ENCODE measurements at places on chromosomes 11 and 22. TPM values are rescaled to one million over a fixed set of nuclear protein-coding genes. Genes with fewer than 3 reads are reported as not detected.

Gene NFRKB
- total RNA-seq, result 42.6 TPM

- DNase-seq, result no peak
Measured at GRCh38 chr11:128618603-128619002, 31.2 kb upstream of the ETS1 start.

- DNase-seq, result no peak
Measured at GRCh38 chr11:12902791-12903486, 106.2 kb upstream of the RASSF10 start.

Gene KLHL35
- 1.6 TPM for total RNA-seq

Gene B4GAT1
- 10.5 TPM for total RNA-seq

Gene LRP4
- total RNA-seq, result 0.07 TPM

DNA sequence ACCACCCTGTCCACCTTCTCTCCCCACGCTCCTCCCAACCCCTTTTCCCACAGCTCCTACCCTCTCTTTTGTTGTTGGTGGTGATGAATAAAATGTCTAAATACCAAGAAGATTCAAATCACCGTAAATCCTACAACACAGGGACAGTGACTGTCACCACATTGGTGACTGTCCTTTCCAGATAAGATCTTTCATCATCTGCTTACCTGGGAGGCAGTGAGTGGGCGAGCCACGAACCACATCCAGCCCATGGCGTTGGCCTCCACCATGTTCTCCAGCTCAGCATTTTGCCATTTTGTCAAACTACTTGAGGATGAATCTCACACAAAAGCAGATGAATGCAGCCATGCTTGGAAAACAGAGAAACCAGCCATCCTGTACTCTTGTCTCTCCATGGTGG lies 6.7 kb upstream of the CYTH4 start:
- DNase-seq, result peak; percentile 63

Gene CUL5
- total RNA-seq, result 33.7 TPM

- no peak for DNase-seq
Measured at GRCh38 chr11:64044730-64045393, 9.1 kb downstream of the FLRT1 start.

DNA sequence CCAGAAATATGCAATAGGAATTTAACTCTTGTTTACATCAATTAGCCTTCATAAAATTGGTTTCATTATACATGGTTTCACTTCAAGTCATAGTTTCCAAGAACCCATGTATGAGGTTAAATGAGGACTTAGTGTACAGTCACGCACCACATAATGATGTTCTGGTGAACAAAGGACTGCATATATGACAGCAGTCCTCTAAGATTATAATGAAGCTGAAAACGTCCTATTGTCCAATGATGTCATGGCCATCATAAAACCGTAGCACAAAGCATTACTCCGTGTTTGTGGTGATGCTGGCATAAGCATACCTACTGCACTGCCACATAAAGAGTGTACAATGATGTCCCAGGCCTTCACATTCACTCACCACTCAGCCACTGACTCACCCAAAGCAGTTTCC lies 31.1 kb downstream of the SMCO4 start:
- peak; percentile 25 for DNase-seq

GRCh38 chr22:31846161-31847115 lies 92.6 kb downstream of the DEPDC5 start:
- no peak for DNase-seq

Gene ATP5MG
- 237 TPM for total RNA-seq

DNA sequence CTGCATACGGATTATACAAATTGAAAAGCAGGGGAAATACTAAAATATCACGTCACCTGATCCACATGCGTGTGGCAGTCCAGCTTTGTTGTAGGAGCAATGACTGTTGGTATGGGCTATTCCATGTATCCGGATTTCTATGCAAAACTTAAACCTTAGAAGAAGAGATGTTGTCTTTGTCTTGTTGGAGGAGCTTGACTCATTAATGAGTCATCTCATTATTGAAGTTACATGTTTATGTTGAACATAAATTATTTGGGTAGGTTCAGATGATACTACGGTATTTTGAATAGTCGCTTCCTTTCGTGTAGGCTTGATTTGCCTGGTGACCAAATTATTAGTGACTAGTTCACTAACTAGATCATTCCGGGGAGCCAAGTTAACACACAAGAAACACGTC lies 806 bp upstream of the SAAL1 start:
- DNase-seq, result no peak

Gene NXPE4
- not detected for total RNA-seq

DNA sequence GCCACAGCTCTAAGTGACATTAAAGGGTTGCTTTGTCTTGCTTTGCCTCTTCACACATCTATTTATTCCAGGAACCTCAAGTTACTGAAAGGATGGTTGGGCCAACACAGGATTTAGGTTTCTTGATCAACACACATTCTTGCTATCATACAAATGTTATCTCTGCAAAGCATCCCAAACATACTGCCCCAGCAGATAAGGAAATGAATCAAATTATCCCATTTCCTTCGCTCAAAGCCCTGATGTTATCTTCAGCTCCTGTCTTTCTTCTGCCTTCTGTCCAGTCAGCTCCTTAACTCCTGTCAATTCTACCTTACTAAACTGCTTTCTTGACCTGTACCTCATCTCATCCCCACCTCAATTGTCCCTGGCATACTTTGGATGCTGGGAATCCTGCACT lies 355.9 kb upstream of the TENM4 start:
- no peak for DNase-seq

DNA sequence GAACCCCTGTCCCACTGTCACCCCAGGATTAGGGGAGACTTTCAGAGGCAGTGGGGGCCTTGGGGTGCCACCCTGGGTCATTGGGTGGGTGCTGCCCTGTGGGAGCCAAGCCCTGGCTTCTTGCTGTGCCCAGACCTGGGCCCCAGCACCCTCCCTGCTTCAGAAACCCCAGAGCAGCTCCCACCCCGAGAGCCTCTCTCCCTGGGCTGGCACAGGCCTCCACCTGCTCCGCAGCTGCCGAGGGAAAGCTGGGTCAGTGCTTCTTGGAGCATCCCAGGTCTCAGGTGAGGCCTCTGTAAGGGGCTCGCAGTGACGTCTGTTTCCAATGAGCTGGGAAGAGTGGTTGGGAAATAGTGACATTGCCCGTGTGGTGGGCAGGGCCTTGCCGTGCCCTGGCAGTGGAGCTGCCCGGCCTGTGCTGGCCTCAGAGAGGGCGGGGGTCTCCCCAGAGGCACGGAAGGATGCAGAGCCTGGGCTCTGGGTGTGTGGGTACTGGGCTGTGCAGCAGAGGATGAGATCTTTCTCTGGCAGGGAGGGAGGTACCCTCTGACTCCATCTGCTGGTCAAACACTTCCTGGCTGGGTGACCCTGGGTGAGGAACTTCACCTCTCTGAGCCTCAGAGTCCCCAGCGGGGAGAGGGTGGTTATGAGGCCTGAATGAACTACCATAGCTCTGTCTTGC lies 23.0 kb downstream of the C22orf23 start:
- DNase-seq, result no peak

Gene IGF2
- 0.16 TPM for total RNA-seq

Gene RIC3
- total RNA-seq, result 2.3 TPM

- no peak for DNase-seq
Measured at GRCh38 chr22:45631140-45631840, 40.3 kb upstream of the ATXN10 start.

DNA sequence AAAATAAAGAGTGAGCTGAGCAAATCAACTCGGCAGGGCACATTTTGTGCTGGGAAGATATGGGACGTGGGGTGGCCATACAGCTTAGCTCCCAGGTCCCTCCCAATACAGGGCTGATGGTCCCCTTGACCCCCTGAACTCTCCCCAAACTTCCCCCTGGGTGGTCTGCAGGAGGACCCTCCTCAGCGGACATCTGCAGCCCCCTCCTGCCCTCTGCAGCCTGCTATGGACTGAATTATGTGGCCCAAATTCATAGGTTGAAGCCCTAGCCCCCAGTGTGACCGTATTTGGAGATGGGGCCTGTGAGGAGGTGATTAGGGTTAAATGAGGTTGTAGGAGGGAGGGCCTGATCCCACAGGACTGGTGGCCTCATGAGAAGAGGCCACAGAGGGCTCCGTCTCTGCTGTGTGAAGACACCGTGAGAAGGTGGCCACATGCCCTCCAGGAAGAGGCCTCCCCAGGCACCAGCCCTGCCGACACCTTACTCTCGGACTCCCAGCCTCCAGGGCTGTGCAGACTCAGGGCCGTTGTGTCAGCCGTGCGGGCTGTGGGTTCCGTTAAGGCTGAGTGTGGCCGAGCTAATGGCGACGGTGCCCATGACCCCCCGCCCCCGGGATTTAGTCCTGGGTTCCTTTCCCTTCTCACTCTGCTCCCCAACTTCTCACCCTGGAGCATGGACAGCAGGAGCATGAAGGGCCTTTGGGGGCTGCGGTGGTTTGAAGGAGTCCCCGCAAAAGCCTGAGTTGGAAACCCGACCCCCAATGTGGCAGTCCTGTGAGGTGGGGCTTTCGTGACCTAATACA lies 1042.8 kb downstream of the BRD1 start:
- DNase-seq, result no peak

GRCh38 chr11:83120327-83120726 lies 36.6 kb upstream of the PCF11 start:
- no peak for DNase-seq

DNA sequence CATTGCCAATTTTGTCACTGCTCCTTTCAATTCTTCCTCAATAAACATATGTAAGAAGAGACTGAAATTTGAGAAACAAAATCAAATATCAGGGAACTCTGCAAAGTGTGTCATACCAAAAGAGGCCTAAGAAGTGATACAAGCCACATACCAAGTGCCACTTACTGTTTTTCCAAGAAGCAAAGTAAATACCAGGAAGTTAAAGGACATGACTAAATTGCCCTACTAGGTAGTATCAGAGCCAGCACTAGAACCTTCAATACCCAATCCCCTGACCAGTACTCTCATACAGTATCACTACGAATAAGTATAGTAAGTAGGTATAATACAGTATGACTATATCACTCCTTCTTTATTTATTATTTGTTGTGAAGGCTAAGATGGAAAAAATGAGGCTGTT lies 13.6 kb downstream of the MAML2 start:
- no peak for DNase-seq

DNA sequence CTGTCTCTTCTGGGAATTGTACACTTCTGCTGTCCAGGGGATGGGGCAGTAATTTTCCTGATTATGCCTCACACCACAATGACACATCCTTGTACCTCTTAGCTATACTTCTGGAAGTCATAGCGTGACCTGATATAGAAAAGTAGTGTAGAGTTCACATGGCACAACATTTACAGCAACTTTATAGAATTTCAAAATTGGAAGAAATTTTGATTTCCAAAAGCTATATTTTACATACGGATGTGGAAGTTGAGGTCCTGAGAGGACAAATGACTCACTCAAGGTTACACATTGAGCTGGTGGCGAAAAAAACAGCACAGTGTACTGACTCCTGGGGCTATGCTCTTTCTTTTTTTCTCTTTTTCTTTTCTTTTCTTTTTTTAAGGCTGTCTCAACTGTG lies 6.3 kb upstream of the CYP2R1 start:
- no peak for DNase-seq

DNA sequence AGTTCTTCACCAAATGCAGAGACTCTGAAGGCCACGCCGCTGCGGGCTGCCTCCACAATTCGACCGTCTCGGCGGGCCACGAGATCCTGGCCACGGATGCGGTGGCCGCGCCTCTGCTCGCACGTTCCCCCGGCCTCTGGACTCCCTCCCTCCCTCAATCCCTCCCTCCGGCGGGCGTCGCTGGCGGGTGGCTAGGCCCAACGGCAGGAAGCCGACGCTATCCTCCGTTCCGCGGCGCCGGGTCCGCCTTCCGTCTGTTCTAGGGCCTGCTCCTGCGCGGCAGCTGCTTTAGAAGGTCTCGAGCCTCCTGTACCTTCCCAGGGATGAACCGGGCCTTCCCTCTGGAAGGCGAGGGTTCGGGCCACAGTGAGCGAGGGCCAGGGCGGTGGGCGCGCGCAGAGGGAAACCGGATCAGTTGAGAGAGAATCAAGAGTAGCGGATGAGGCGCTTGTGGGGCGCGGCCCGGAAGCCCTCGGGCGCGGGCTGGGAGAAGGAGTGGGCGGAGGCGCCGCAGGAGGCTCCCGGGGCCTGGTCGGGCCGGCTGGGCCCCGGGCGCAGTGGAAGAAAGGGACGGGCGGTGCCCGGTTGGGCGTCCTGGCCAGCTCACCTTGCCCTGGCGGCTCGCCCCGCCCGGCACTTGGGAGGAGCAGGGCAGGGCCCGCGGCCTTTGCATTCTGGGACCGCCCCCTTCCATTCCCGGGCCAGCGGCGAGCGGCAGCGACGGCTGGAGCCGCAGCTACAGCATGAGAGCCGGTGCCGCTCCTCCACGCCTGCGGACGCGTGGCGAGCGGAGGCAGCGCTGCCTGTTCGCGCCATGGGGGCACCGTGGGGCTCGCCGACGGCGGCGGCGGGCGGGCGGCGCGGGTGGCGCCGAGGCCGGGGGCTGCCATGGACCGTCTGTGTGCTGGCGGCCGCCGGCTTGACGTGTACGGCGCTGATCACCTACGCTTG lies at the start of gene FUT4:
Gene FUT4, plus strand, starts transcription at position 227 of the 951 bp plus-strand sequence. Its CDS starts 213 bp downstream, at position 440.
- DNase-seq, result peak; percentile 72

DNA sequence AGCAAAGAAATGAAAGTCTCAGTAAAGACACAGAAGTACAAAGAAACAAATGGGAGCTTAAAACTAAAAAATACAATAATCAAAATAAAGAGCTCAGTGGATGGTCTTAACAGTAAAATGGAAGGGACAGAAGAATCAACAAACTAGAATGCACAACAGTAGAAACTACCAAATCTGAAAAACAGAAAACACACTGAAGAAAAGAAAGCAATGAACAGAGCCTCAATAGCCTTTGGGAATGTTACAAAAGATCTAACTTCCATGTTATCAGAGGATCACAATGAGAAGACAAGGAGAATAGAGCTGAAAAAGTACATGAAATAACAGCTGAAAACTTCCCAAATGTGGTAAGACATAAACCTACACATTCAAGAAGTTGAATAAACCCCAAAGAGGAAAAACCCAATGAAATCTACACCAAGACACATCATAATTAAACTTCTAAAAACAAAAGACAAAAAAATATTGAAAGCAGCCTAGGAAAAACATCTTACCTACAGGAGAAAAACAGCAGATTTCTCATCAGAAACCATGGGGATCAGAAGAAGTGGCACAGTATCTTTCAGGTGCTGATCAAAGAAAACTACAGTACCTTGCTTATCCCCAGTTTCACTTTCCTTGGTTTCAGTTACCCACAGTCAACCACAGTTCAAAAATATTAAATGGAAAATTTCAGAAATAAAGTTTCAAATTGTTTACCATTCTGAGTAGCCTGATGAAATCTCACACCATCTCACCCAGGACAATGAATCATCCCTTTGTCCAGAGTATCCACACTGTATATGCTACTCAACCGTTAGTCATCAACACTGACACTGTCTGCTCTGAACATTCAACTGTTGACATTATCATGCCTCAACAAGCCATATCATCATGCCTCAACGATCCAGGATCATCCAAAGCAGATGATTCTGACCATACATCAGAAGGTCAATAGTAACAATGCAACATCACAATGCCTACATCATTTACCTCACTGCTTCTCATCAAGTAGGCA lies 22.2 kb downstream of the RRAS2 start:
- no peak for DNase-seq

Gene KBTBD4
- 15.3 TPM for total RNA-seq

DNA sequence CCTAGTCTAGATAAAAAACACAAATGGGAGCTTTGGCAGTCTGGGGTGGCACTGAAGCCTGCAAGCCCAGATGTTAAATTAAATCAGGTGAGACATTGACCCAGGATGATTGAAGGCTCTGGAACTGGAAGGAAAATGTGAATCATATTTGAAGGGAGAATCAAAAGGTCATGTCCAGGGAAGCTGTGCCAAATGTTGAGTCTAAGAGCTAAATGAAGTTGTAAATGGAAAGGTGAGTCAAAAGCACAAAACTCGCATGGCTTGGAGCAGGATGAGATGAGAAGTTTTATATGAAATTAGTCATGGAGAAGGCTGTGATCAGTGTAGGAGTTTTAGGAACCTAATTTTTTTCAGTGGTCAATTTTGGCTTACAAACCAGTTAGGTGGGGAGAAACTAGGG lies 301.1 kb downstream of the BLID start:
- DNase-seq, result no peak

Gene KLHDC7B
- total RNA-seq, result 3.3 TPM

Gene PUS3
- 17.0 TPM for total RNA-seq

All from activated T-helper 2 cell treated with anti-CD3 and anti-CD28 coated beads, Interferon-gamma antibody, Interleukin-2, Interleukin-4, amounts not matched to agents 10 μg/mL and 5 μg/mL and 100 μg/mL, durations not matched to agents 14 hours and 24 hours and 36 hours (primary cell).